ENCODE measurements at places on chromosomes 13 and 19.

- no peak for DNase-seq
Observed at GRCh38 chr13:45406421-45406820, 11.8 kb downstream of the SLC25A30 start.

- DNase-seq, result no peak
Observed at GRCh38 chr19:15115762-15116615, 8.8 kb downstream of the SYDE1 start.

DNA sequence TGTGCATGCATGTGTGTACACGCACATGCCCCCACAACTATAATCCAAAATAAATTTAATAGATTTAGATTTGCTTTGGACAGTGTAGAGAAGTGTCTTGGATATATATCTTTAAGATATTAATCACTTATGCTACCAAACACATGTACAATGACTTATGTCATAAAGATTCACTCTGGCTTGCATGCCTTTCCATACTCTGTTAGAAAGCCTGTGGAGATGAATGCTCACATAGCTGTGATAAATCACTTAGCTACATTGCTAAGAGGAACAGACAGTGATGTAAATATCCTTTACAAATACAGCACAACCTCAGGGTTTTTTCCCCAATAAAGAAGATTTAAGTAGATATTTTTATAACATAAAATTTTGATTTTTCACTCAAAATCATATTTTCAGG, 2484.8 kb upstream of the PCDH20 start:
- DNase-seq, result no peak

DNA sequence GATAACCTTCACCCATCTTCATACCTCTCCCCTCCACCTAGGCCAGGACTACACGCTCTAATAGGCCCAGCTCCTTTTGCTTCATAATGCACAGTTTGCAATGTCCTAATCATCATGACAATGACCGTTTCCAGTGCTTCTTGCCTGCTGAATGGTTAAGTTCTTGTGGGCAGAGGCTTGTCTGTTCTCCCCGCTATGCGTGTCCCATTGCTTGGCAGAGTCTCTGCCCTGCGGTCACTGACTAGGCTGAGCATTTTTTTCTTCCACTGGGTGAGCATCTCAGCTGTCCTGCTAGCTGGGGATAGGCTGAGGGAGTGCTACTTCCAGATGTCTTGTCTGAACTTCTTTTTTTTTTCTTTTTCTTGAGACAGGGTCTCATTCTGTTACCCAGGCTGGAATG, 314.7 kb downstream of the UQCRFS1 start:
- no peak for DNase-seq

- DNase-seq, result no peak
Observed at GRCh38 chr13:113638173-113638746, 19.7 kb downstream of the ATP4B start.

GRCh38 chr19:30227661-30228112, 144.5 kb upstream of the ZNF536 start:
- no peak for DNase-seq

DNA sequence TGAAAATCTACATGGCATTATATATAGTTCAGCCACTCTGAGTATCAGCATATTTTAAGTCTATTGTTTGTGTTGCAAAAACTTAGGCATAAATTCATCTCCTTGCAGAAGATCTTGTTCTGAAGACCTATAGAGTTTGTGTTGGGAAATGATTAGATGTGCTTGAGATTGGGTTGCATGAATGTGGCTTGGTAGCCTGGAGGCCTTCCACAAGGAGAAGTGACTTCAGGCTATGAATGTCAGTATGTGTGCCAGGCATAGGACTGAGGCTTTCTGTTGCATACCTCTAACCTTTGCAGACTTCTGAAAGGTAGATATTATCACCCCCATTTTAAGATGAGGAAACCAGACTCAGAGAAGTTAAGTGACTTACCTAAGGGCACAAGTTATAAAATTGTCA, 188.6 kb downstream of the OLFM4 start:
- no peak for DNase-seq

DNA sequence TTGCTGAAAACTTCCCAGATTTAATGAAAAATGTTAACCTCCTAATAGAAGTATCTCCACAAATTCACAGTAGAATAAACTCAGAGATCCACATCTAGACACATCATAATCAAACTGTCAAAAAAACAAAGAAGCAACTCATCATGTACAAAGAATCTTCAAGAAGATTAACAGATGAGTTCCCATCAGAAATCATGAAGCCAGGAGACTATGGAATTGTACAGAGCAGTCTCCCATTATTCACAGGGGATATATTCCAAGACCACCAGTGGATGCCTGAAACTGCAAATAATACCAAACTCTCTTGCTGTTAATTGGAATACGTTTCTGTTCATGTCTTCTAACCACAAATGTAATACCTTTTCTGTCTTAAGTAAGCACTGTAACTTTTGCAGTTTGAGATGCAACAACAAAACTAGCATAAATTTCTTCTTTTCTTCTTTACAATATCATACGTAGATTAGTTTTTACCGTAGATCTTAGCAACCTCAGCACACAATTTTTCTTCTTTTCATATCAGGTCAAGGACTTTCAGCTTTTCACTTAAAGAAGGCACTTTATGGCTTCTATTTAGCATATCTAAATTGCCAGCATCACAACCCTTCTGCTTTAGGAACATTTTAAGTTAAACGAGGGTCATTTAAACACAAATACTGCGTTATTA, 70.3 kb upstream of the MIR17HG start:
- DNase-seq, result no peak

DNA sequence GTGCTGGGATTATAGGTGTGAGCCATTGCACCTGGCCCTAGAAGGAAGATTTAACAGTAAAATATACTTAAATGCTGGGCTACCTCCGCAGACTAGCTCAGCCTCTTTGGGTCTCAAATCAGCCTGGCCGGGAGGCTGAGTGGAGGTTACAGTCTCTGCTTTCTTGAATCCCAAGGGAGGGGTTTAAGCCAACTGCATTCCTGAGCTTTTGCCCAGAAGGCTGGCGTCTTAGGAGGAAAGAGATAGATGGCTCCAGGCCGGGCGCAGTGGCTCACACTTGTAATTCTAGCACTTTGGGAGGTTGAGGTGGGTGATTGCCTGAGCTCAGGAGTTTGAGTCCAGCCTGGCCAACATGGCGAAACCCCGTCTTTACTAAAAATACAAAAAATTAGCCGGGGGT, 623 bp upstream of the C5AR1 start:
- DNase-seq, result no peak

- DNase-seq, result no peak
Observed at GRCh38 chr13:38784036-38784880, 97.4 kb downstream of the FREM2 start.

- no peak for DNase-seq
Observed at GRCh38 chr13:27474751-27475268, 24.4 kb upstream of the MTIF3 start.

DNA sequence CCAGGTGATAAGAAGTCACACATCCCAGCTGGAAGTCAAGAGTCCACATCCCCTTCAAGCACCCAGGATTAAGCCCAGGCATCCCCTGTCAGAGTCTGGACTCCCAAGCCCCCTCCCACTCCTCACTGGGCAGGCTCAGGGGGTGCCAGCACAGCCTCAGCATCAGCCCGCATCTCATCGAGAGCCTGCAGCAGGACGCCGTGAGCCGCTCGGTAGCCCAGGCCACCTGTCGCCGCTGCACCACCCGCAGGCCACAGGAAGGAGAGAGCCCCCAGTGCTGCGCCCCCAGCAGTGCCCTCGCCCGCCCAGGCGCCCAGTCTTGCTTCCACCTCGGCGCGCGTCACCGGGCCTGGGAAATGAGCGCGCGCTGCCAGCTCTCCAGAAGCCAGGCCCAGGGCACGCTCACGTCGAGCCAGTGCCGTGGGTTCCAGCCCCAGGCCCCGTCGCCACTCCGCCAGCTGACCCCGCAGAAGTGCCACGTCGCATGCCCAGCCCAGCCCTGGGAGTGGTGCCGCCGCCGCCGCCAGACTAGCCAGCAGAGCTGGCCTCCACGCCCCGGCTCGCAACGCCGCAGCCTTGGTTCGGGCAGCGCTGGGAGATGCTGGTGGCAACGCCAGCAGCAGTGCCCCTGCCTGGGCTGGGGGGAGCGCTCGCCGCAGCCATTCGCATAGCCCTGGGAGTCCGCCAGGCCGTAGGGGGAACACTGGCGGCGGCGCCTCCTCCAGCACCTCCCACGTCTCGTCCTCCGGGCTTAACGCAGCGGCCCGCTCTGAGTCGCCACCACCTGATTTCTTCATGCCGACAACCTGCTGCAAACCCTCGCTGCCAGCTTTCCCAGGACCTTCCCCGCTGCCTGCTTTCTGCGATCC, 3.8 kb downstream of the IRGQ start:
- DNase-seq, result no peak

DNA sequence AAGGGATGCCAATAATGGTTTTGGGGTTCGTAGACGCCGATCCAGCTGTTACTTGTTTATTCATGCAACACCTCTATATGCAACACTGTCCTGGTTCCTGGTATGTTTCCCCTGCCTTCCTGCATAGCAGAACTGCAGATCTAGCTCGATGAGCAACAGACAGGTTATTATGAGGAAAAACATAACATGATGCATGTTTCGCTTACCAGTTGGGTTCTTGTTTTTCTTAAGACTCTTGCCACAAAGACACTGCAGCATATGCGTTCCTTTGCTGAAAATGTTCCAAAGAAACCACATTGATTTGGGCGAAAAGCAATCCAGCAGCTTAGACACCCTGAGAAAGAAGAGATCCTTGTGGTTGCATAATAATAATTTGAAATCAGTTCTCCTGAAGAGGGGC, 583 bp downstream of the FGF14 start:
- no peak for DNase-seq

DNA sequence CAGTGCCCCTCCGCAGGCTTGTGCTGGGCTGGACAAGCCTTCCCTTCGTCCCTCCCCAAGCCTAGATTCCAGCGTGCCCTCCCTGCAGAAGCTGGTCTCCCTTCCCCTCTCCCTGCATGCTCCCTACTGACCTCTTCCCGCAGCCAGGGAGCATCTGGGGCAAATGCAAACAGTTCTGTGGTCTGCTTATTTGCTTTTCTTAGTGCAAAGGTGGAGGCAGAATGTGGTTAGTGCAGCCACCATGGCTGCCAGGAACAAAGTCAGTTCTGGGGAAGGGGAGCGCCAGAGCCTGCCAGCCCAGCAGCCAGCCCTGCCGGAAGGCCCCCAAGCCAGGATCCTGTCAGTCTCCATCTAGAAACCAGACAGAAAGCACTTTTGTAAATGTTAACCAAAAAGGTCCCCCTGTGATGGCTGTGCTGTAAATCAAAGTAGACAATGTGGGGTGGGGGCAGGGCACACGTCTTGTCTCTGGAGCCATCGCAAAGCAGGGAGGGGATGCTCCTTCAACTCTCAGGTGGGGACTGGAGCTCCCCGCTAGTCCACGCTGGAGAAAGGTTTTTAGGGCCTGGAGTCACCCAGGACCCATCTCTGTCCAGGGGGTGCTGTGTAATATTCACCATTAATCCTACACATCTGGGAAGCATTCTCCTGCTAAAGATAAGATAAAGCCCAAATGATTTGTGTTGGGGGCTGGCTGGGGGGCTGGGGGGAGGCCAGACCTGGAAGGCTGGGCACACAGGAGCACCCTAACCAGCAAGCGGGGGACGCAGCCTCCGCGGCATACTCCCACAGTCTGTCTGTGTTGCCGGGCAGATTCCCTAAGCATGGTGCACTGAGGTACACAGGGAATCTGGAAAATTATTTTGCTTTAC, 30.9 kb downstream of the SERP2 start:
- DNase-seq, result no peak

DNA sequence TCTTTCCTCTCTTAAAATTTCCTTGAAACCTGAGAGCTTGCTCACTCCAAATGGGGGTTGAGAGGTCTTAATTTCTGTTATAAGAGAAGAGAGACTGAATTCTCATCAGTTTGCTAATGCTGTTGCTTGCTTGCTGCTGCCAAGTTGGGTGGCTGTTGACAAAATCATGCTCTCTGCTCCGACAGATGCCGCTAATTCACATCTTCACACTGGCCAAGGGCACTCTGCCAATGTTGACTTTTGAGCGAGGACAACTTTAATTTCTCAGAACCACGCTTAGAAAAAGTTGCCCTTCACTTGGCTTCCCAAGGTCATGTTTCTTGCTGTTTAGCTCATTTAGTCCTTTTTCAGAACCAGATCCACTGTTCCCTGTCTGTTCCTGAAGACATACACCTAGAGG, 402.9 kb downstream of the HS6ST3 start:
- DNase-seq, result no peak

GRCh38 chr19:30222992-30223865, 149.0 kb upstream of the ZNF536 start:
- DNase-seq, result no peak

GRCh38 chr19:530134-531008, 1.2 kb upstream of the CDC34 start:
- no peak for DNase-seq

GRCh38 chr19:10927730-10928562, 493 bp downstream of the YIPF2 start:
- DNase-seq, result no peak

- no peak for DNase-seq
Observed at GRCh38 chr13:96621634-96622183, 372.6 kb downstream of the OXGR1 start.

DNA sequence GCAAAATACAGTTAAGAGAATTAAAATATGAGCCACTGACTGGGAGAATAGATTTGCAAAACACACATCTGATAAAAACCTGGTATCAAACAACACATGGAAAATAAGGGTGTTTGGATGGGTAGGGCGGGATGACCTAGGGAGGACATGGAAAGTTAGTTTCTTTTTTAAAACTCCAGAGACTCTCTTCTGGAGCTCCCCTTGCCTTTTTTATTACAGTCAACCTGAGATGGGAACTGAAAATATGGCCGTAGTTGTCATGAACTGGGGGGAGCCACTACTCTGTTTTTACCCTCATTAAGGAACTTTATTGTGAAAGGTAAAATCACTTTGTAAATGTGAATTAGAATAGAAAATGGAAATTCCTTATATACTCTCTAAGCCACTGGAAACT, 113.0 kb downstream of the ATP11A start:
- DNase-seq, result no peak

- DNase-seq, result no peak
Observed at GRCh38 chr13:112193463-112194166, 126.7 kb downstream of the SOX1 start.

DNA sequence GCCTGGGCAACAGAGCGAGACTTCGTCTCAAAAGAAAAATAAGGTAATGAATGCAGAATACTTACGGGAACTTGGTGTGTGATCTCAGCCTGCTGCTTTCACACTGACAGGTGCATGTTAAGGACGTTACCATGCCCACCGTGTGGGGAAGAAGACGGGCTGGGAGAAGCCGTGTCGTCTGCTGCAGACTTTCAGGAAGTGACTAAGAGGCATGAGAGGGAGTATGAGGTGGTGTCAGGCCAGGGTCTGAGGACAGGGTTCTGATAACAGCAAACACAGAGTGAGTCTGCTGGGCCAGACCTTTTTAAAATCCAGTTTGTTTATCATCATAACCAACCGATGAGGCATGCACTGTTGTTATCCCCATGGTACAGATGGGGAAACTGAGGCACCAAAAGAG, 13.6 kb upstream of the GALP start:
- DNase-seq, result no peak

GRCh38 chr19:55196803-55197202, 12.5 kb downstream of the PTPRH start:
- DNase-seq, result no peak

DNA sequence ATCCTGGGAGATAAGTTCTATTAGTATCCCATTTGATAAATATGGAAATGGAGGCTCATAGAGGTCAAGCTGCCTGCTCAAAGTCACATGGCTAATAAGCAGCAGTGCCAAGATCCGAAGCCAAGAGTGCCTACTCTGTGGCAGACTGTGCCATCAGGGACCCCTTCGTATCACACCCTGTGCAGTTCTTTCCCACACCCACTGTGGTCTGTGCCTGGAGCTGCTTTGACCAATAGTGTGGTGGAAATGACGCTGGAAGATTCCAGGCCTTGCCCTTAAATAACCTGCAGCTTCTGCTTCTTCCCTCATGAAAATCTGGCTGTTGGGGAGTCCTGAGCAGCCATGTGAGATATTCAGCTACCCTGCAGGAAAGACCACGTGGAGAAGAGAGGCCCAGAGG, 10.1 kb downstream of the OPA3 start:
- DNase-seq, result no peak
